Activated CD8-positive, alpha-beta memory T cell treated with anti-CD3 and anti-CD28 coated beads, Interleukin-2, amount 50 U/mL, for 48 hours (primary cell): ENCODE measurements at places on chromosomes 3 and 15.

DNA sequence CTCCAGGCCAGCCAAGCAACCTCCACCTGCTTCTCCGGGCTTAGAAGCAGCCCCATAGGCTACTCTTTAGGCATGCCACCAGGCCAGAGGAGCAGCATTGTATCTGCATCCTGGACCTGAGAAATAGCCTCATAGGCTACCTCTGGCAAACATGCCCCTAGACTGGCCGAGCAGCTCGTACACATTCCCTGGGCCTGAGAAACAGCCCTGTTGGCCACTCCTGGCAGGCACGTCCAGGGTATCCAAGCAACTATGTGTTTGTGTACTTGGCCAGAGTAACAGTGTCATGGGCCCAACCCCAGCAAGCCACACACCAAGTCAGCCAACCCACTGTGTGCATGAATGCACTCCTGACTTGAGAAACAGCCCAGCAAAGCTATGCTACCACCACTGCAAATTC, 498.7 kb upstream of the CDIN1 start:
- DNase-seq = no peak

DNA sequence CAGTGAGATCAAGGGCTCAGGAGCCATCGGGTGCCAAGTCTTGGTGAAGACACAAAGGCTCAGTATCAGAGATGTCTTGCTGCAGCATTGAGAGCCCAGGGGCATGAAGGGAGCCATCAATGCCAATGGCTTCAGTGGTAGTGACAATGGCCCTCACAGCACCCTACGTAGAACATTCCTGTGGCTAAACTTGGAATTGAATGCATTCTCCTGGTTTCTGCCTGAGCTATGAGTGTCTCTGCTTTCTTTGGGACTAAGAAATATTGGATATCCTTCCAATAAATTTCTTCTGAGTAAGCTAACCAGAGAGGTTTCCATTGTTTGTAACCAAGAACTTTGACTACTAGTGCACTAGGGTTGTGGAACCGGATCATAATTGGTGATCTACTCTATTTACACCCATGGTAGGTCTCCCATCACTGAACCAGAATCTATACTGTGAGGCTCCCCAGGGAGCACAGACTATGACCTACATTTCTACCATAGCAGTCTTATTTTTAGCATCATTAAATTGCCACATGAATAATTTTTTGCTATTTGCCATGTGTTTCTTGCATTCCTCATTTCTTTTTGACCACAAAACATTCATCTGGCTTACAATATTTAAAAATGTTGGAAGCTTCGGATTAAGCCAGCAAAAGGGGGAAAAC, 31.6 kb upstream of the PDZRN3 start:
- DNase-seq = no peak

DNA sequence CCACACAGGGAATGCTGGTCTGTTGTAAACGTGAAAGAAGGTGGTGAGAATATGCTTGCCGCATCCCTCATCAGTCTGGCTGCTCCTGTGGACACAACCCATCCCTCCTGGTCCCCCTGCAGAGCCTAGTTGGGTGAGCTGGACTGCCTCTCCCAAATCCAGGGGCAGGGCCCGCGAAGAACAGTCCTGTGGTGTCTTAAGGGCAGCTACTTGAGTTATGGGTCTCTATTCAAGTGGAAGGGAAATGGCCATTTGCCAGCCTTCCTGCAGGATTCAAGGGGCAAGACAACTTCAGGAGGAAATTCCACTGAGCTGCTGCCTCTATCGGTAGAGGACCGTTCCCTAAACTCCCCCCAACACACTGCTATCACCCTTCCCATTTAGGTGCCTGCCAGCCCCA, 98.9 kb downstream of the IQSEC1 start:
- no peak for DNase-seq

DNA sequence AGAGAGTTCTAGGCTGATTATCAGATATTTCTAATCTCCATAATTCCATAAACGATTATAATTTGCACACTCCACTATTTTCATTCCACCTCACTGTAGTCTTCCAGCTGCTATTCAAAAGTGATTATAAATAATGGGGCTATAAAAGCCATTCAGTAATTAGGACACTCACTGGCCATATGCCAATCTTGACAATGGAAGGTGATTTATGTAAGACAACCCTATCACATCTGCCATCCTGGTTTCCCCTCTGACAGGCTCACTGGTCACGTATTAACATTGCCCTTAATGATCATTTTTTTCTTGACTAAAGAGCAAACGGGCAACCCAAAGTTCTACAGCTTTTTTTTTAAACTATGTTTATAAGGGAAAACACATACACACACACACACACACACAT, 402.4 kb downstream of the MAGI1 start:
- DNase-seq = no peak

GRCh38 chr3:182671942-182672341, 121.4 kb upstream of the ATP11B start:
- DNase-seq = no peak

DNA sequence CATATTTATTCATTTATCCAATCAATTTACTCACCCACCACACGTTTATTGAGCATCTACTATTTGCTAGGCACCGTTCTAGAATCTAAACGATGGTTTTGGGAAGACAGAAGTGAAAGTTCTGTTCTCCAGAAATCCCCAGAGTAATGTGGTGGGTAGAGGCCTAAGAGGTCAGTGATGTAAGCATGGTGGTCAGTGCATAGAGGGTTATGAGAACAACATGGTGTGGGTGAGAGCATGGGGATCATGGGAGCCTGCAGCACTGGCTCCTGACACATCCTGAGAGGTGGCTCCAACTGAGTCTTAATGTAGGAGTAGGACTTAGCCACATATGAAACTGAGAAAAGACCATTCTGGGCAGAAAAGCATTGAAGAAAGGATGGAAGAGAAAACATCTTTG, 85.3 kb upstream of the TNFAIP8L3 start:
- DNase-seq = no peak

- no peak for DNase-seq
Observed at GRCh38 chr15:35136321-35137189, 51.5 kb upstream of the NANOGP8 start.

DNA sequence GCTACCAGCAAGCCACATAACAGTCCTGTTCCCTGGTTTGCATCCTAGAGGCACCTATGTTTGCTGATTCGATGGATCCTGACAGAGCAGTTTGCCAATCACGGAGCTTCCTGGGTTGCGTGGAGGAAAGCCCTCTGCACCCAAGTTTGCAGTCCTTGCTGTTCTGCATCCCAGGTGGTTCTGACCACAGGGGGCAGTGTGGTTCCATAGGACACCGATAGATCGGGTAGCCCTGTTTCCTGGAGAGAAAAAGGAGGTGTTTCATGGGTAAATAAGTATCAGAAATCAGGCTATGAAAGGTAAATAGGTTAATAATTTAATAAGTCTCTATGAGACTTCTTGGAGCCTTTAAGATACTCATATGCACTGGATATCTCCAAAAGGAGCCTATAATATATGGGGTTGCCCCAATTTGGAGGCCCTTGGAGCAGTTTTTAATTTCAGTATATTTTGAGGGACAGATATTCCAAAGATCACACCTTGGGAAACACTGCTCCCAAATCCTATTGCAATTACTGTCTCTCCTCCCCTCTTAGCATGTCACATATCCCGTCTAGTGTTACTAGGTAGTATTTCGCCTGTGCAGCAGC, 194.6 kb upstream of the TPM1 start:
- DNase-seq = peak; percentile 80
